Renal pelvis (tissue), 12 donors: ENCODE measurements at places on chromosomes 11 and 22.

GRCh38 chr11:74749965-74750296 lies 1.3 kb downstream of the RNF169 start:
- no peak for DNase-seq

DNA sequence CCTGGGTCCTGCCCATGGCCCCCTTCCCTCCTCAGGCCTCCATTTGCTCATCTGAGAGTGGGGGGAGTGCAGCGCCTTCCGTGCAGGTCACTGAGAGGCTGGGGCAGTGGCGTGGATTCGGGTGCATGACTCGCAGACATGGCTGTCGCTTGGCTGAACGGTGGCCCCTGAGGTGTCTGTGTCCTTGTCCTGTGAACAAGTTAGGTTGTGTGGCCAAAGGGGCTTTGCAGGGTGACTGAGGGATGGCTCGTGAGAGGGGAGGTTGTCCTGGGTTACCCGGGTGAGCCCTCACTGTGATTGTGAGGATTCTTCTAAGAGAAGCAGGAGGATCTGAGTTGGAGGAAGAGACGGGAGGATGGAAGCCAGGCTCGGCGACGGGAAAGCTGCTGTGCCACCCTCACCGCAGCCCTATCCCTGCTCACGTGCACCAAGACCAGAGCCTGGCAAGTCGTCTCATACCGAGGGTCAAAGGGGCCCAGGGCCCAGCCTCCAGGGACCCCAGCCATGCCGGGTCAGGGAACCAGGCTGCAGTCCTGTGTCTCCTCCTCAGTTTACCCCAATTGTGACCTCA lies 79.1 kb downstream of the KCNQ1 start:
- DNase-seq, result no peak

- no peak for DNase-seq
Measured at GRCh38 chr11:70790671-70791300, 392.5 kb downstream of the CTTN start.

GRCh38 chr11:31397239-31397834 lies 27.7 kb downstream of the DNAJC24 start:
- no peak for DNase-seq

GRCh38 chr11:108853864-108854263 lies 189.0 kb downstream of the DDX10 start:
- DNase-seq, result no peak

GRCh38 chr11:134727204-134727603 lies 315.2 kb upstream of the B3GAT1 start:
- DNase-seq, result no peak

DNA sequence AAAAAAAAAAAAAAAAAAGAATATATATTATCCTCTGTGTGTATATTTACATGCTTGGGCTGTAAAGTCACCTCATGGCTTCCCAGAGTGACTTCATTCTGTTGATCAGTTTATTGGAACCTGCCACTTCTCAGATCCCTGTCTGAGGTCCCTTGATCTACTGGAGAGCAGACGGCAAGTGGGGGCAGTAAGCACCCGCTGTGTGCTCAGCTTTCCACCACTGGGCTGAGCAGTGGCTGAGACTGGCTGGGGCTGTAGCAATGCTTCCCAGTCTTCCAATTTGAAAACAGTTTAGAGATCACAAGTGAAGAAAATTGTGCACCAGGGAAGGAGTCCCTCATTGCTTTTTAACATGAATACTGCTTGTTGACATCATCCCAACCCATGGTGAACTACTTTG lies 6.9 kb upstream of the RBM4B start:
- no peak for DNase-seq

GRCh38 chr22:32079130-32080089 lies 36.3 kb downstream of the SLC5A1 start:
- no peak for DNase-seq

DNA sequence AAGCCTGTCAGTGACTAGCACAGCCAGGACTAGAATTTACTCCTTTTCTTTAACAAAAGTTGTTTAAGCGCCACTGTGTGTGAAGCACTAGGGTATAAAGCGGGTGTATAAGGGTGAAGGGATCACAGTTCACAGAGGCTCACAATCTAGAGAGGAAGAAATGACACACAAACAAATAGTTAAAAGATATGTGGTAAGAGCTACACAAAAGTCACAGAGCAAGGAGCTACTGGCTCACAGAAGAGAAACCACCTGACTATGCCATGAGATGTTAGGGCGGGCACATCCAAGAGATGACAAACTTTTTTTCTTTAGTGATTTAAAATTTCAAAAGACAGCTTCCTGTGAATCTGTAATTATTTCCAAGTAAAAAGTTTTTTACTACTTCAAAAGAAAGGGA lies 55.6 kb downstream of the PHF21A start:
- DNase-seq, result no peak

GRCh38 chr11:116881143-116881542 lies 43.7 kb upstream of the APOA1 start:
- peak; percentile 38 for DNase-seq

- no peak for DNase-seq
Measured at GRCh38 chr11:126443120-126443519, 87.6 kb downstream of the ST3GAL4 start.

- no peak for DNase-seq
Measured at GRCh38 chr22:19149047-19149883, 827 bp downstream of the GSC2 start.

DNA sequence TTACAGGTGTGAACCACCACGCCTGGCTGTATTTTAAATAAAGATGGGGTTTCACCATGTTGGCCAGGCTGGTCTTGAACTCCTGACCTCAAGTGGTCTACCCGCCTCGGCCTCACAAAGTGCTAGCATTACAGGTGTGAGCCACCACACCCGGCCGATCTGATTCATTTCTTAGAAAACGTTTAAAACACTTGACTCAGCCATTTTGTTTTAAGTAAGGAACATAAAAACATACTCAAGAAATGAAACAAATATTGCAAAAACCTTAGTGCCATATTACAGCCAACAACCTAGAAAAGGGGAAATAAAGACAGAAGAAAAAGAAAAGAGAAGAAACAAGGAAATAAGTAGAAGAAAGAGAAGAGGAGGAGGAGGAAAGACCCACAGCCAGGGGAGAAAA lies 17.4 kb downstream of the LRFN4 start:
- DNase-seq, result no peak

GRCh38 chr11:107957109-107957588 lies 28.9 kb downstream of the RAB39A start:
- no peak for DNase-seq

DNA sequence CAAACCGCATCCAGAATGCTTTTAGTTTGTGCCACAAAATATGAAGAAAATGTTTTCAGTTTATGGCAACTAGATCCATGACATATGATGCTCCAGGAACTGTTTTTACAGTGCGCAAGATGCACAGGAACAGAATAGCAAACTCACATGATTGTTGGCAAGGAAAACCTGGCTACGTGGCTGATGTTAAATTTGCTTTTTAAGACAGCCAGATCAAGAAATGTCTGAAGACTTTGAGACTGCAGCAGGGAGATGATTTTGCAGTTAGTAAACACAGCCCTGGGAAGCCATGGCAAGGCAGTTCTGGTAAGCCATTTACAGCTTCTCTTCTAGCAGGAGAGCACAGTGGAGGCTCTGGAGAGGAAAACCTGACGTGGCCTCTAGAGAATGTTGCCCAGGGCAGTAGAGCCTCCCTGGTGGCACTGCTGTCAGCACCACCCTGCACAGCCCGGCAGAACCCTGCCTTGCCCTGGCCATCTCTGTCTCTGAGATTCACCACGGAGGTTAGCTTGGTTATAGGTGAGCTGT lies 69.8 kb upstream of the TNRC6B start:
- no peak for DNase-seq

DNA sequence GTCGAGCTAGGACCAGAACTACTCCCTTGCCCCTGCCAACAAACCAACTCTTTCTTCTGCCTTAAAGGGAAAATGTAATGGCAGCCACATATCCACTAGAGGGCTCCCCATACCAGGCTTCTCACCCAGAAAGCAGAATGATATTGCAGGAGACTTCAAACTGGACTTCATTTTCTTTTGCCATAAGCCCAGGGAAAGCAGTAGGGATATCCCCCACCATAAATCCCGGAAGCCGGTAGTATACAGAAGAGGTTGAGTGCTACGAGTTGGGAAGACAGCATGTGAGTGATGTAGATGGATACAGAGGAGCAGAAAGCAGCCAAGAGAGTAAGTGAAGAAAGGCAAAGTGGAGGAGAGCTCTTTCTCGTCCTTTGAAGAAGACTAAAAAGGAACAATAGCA lies 12.1 kb downstream of the PLAAT5 start:
- peak; percentile 68 for DNase-seq

DNA sequence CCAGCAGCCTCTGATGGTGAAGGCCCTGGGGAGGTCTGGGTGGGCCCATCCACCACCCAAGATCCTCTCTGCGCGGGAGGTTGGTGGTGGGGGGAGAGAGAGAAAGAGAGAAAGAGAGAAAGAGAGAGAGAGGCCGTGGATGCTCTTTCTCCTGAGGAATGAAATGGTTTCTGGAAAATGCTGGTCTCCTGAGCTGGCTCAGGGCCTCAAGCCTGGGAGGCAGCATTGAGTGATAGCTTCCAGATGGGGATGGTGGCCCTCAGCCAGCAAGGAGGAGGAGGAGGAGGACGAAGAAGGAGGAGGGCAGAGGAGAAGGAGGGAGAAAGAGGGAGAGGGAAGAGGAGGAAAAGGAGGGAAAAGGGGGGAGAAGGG lies 4.6 kb downstream of the TSPAN32 start:
- DNase-seq, result peak; percentile 88

- DNase-seq, result peak; percentile 24
Measured at GRCh38 chr11:61254403-61255025, 13.5 kb downstream of the PGA5 start.

DNA sequence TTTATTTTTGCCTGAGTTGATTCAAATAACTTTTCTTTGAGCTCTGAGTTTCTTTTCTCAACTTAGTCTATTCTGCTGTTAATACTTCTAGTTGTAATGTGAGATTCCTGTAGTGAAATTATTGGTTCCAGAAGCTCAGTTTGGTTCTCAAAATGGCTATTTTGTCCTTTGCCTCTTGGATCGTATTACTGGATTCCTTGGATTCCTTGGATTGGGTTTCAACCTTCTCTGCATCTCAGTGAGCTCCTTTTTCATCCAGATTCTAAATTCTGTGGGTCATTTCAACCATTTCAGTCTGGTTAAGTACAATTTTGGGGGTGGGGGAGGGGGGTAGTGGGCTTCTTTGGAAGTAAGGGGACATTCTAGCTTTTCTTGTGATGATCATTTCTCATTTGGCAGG lies 341.1 kb upstream of the CNTN5 start:
- DNase-seq, result no peak

DNA sequence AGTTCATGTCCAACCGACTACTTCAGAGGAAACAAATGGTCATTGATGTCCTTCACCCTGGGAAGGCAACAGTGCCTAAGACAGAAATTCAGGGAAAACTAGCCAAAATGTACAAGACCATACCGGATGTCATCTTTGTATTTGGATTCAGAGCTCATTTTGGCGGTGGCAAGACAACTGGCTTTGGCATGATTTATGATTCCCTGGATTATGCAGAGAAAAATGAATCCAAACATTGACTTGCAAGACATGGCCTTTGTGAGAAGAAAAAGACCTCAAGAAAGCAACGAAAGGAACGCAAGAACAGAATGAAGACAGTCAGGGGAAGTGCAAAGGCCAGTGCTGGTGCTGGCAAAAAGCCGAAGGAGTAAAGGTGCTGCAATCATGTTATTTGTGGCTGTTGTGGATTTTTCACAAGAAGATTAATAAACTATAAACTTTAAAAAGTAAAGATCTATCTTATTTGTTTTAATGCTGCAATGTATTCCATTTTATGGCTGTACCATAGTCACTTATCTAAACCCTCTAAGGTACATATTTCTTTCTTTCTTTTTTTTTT lies 20.1 kb upstream of the HIPK3 start:
- no peak for DNase-seq

- no peak for DNase-seq
Measured at GRCh38 chr11:98277251-98277912, 743.4 kb upstream of the CNTN5 start.

- no peak for DNase-seq
Measured at GRCh38 chr11:9187616-9188015, 77.5 kb downstream of the DENND5A start.
